Effector memory CD8-positive, alpha-beta T cell (primary cell): ENCODE measurements at places on chromosomes 11 and 22.
A peak's percentile ranks its signal among the peaks of the same experiment; 100 is the strongest.

- H3K27me3 ChIP-seq: peaks cover 70% of the 10 kb centered on the region
- H3K4me3 ChIP-seq: no peak overlapping the region
- no peaks in the 10 kb centered on the region for H3K4me1 ChIP-seq
- H3K36me3 ChIP-seq: no peaks in the 10 kb centered on the region
Observed at GRCh38 chr11:114321621-114322257, 25.5 kb downstream of the NNMT start.

DNA sequence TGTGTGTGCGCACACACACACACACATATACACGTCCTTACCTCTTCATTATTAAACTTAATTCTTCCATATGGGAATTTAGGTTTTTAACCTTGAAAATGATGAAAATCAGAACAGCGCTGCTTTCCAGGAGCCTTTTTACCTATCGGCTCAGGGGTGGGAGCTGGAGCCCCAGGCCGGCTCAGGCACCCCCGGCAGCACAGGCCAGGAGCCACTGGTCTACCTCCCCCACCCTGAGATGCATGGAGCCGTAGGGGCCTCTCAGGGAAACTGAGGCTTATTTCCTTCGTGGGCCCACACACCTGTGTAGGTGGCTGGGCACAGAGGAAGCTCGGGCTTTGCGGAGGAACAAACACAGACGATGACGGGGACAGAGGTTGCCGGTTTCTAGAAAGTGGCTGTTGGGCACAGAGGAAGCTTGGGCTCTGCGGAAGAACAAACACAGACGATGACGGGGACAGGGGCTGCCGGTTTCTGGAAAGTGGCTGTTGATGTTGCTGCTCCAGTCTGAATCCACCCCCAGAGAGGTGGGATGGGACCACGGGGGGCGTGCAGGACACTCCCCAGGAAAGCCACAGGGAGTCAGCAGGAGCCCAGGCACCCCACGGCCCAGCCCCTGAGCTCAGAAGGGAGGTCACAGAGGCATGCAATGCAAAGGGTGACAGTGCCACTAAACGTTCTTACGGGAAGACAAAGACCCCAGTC is 149.4 kb downstream of the BRD1 start:
- no peaks in the 10 kb centered on the region for H3K4me1 ChIP-seq
- H3K36me3 ChIP-seq: no peaks in the 10 kb centered on the region
- no peak overlapping the region for H3K4me3 ChIP-seq
- H3K27ac ChIP-seq: no peak overlapping the region

GRCh38 chr11:77071671-77072605 is 5.2 kb downstream of the CAPN5 start:
- H3K36me3 ChIP-seq: peaks cover 8% of the 10 kb centered on the region
- peak overlapping the region; percentile 20 for H3K27ac ChIP-seq
- peaks cover 27% of the 10 kb centered on the region for H3K4me1 ChIP-seq
- peak overlapping the region; percentile 67 for H3K4me3 ChIP-seq
- H3K27me3 ChIP-seq: no peaks in the 10 kb centered on the region

- peaks cover 3% of the 10 kb centered on the region for H3K36me3 ChIP-seq
- no peak for DNase-seq
- H3K4me1 ChIP-seq: peaks cover 7% of the 10 kb centered on the region
- no peaks in the 10 kb centered on the region for H3K27me3 ChIP-seq
Observed at GRCh38 chr11:34899633-34900016, 16.6 kb downstream of the APIP start.

DNA sequence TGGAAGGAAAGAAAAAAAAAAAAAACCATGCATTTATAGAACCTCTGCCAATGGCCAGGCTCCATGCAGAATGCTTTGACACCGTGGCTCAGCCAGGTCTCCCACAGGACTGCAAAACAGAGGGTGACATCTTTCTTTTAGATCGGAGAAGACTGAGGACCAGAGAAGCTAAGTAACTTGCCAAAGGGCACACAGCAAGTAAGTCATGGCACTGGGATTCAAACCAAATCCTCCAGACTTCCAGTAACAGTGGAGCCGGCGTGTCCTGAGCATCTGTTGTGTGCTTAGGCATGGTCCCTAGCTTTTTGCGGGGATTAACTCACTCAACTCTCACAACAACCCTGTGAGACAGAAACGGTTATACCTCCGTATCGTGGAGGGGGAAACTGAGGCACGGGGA is 20.7 kb downstream of the MGAT3 start:
- H3K27me3 ChIP-seq: peaks cover 8% of the 10 kb centered on the region
- H3K4me3 ChIP-seq: no peak overlapping the region
- DNase-seq: no peak
- no peak overlapping the region for H3K27ac ChIP-seq
- H3K36me3 ChIP-seq: peaks cover 3% of the 10 kb centered on the region
- no peaks in the 10 kb centered on the region for H3K4me1 ChIP-seq

GRCh38 chr11:114275280-114275679 is 20.9 kb upstream of the NNMT start:
- H3K4me3 ChIP-seq: no peak overlapping the region
- H3K4me1 ChIP-seq: no peaks in the 10 kb centered on the region
- peaks cover 73% of the 10 kb centered on the region for H3K27me3 ChIP-seq
- no peak for DNase-seq

GRCh38 chr11:20114588-20114987 is 45.7 kb downstream of the DBX1 start:
- H3K27ac ChIP-seq: no peak overlapping the region
- peaks cover 38% of the 10 kb centered on the region for H3K27me3 ChIP-seq
- H3K36me3 ChIP-seq: no peaks in the 10 kb centered on the region
- H3K4me3 ChIP-seq: no peak overlapping the region
- no peaks in the 10 kb centered on the region for H3K4me1 ChIP-seq
- DNase-seq: no peak

DNA sequence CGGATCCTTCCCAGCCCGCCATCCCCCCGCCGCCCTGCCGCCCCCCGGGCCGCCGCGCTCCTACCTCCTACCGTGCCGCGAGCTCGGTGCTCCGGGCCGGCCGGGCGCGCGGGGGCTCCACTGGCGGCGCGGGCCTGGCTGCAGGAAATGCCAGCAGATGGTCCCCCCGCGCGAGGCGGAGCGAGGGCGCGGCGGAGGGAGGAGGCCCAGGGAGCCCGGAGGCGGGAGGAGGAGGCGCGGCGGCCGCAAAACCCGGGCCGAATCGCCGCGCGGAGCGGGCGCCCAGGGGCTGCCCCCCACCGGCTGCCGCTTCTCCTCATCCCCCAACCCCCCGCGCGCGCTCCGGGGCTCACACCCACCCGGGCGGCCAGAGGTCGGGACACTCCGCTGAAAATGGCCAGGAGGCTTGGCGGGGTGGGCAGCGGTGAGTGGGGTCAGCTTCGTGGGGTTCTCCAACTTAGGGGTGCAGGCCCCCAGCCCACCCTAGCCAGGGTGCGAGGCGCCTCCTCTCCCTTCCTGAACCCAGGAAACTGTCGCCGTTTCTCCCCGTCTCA is at the start of gene OSBPL5:
Gene OSBPL5 (minus strand): TSS at position 159 of the 554 bp plus-strand sequence. CDS start 36,162 bp downstream, outside the sequence.
- peak within 1 kb of the TSS; percentile 67 for H3K27ac ChIP-seq
- H3K4me3 ChIP-seq: peak within 1 kb of the TSS; percentile 84
- peak; percentile 57 for DNase-seq

GRCh38 chr11:46361283-46362155 is 14.3 kb downstream of the DGKZ start:
- peak overlapping the region; percentile 92 for H3K27ac ChIP-seq
- H3K27me3 ChIP-seq: no peaks in the 10 kb centered on the region
- H3K36me3 ChIP-seq: peaks cover 30% of the 10 kb centered on the region
- DNase-seq: peak; percentile 59

DNA sequence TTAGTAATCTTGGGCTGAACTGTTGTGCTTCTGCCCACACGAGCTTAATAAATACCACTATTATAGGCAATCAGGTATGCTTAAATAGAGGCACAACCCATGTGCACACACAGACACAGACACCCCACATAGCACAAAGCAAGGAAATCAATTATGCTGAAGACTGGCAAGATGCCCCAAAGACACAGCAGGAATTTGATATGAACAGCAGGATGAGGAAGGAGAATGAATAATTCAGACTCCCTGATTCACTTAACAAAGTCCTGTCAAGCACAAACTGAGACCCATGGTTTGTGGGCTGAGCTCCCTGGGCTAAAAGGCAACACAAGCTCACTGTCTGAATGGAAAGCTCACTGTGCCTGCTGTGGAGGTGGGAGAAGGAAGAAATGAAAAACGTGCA is 42.5 kb downstream of the RBFOX2 start:
- DNase-seq: no peak
- peaks cover 39% of the 10 kb centered on the region for H3K27me3 ChIP-seq
- no peaks in the 10 kb centered on the region for H3K4me1 ChIP-seq

DNA sequence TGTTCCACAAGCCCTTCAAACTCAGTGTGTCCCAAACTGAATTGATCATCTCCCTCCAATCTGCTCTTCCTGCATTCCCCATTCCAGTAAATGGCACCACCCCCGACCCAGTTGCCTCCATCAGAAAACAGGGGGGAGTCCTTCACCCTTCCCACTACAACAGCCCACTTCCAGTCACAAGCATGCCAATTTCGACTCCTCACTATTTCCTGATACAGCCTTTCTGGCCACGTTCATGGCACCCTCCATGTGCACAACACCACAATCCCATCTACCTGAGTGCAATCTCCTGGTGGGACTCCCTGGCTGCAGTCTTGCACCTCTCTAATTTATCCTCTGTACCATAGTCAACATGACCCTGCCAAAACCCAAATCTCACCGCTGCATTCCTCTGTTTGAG is 1.6 kb upstream of the DNAL4 start:
- H3K27me3 ChIP-seq: peaks cover 31% of the 10 kb centered on the region
- no peak overlapping the region for H3K4me3 ChIP-seq
- H3K27ac ChIP-seq: no peak overlapping the region
- H3K4me1 ChIP-seq: peaks cover 15% of the 10 kb centered on the region

GRCh38 chr11:33977676-33978075 is 73.9 kb upstream of the CAPRIN1 start:
- H3K4me1 ChIP-seq: no peaks in the 10 kb centered on the region
- no peak overlapping the region for H3K4me3 ChIP-seq
- peaks cover 24% of the 10 kb centered on the region for H3K27me3 ChIP-seq
- H3K36me3 ChIP-seq: no peaks in the 10 kb centered on the region

GRCh38 chr11:95661162-95661561 is 128.4 kb downstream of the FAM76B start:
- peaks cover 5% of the 10 kb centered on the region for H3K27me3 ChIP-seq
- no peak overlapping the region for H3K4me3 ChIP-seq
- peaks cover 5% of the 10 kb centered on the region for H3K4me1 ChIP-seq
- H3K36me3 ChIP-seq: no peaks in the 10 kb centered on the region
- DNase-seq: no peak

DNA sequence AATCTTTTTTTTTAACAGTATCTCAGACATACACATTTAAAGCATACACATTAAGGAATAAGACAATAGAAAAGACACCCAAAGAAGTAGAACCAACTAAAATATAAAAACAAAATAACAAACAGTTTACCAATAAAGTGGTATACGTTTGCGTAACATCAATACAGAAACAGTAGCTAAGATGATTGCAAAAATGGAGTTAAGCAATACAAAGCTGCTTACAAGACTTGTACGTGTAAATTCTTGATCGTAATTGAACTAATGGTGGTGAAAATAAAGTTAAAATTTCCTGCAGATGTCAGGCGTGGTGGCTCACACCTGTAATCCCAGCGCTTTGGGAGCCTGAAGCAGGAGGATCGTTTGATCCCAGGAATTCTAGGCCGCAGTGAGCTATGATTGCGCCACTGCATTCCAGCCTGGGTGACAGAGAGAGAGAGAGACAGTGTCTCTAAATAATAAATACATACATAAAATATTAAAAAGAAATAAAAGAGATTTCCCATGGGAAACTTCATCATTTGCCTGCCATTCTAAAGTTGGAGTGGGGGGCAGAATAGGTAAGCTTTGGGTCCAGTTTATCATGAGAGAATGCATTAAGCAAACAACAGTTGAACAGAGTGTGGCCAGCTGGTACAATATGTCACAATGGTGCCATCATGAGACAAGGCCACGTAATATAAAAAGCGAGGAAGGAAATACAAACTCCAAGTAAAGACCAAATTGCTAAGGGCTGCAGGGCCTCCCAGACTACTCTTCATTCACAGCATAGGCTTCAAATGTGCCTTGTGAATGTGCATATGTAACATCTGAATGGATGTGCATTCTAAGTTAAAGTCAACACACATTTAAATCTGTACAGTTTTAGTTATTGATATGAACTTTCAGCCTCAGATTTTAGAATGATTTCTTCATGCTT is 38.9 kb upstream of the EED start:
- no peak for DNase-seq
- H3K27me3 ChIP-seq: no peaks in the 10 kb centered on the region
- no peak overlapping the region for H3K27ac ChIP-seq

DNA sequence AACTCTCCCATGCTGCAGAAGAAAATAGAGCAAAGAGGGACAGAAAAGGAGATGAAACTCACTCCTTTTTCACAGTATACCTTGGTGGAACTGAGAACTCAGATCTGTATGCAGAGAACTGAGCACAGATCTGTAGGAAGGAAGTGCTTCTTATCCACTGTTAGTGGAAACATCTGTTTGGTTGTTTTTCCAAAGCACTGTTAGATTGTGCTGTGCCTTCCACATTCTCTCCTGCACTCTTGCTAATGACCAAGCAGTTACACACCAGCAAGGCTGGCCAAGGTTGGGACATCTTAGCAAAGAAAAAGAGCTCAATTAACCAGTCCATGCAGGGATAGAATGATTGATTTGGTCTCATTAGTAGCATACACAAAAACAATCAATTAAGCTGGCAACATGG is 20.1 kb upstream of the SIK2 start:
- H3K36me3 ChIP-seq: no peaks in the 10 kb centered on the region
- DNase-seq: no peak
- no peak overlapping the region for H3K27ac ChIP-seq
- no peaks in the 10 kb centered on the region for H3K4me1 ChIP-seq
- H3K4me3 ChIP-seq: no peak overlapping the region

DNA sequence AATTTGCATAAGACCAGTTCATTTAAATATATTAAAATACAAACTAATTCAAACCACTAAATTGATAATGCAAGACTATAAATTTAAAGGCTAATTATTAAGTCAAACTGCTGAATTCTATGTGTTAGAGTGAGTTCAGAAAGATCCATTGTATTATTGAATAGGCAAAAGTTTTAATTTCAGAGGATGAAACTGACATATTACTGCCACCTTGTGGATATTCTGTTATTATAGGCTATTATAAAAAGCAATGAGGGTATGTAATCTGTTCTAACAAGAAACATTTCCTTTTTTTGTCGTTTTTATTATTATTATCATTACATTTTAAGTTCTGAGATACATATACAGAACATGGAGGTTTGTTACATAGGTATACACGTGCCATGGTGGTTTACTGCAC is 20.9 kb upstream of the NAALAD2 start:
- no peak overlapping the region for H3K4me3 ChIP-seq
- H3K36me3 ChIP-seq: peaks cover 2% of the 10 kb centered on the region

DNA sequence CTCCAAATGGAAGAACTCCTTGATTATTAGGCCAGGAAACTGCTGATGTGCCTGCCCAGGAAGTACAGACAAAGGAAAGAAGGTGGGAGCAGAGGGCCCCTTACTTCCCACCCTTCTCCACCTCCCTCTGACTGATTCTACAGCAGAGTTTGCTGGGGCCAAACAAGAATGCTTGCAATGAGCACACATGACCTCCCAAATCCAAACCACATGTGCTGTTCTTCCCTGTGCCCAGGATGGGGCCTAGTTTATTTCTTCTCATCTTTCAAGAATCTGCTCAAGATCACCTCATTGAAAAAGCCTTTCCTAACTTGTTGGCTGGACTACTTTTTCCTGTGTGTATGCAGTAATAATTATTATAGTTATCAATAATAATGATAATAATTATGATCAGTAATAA is 286.1 kb downstream of the RAB38 start:
- no peak overlapping the region for H3K27ac ChIP-seq
- H3K4me3 ChIP-seq: no peak overlapping the region
- H3K36me3 ChIP-seq: no peaks in the 10 kb centered on the region
- H3K4me1 ChIP-seq: no peaks in the 10 kb centered on the region
